T-helper 2 cell (primary cell): ENCODE measurements at places on chromosomes 1 and 21.

DNA sequence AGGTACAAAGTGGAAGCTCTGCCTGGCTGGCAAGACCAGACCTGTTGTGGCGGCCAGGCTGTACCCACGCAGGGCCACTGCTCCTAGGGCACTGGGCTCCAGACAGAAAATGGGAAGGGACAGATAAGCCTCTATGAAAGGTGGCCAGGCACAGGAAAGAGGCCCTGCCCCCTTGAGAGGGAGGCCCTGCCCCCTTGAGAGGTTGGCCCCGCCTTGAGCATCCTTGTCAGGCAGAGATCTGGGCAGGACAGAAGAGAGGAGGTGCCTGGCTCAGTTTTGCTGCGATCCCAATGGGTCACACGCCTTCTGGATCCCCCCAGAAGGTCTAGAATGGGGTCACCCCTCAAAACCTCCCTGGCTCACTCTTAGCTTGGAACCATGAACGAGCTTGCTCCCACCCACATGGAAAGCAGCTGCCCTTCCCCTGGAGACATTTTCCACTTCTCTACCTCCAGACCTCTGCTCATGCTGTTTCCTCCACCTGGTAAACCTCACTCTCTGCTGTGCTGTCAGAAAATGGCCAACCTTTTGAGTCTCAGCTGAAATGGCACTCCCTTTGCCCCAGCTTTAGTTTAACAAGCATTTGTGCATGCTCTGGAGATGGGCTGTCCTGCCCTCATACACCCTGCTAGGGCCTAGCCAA, 17.5 kb upstream of the ECE1 start:
- DNase-seq, result no peak

GRCh38 chr1:71625004-71625403, 544.2 kb upstream of the ZRANB2 start:
- no peak for DNase-seq

GRCh38 chr1:200022239-200022804, 5.2 kb upstream of the NR5A2 start:
- no peak for DNase-seq

DNA sequence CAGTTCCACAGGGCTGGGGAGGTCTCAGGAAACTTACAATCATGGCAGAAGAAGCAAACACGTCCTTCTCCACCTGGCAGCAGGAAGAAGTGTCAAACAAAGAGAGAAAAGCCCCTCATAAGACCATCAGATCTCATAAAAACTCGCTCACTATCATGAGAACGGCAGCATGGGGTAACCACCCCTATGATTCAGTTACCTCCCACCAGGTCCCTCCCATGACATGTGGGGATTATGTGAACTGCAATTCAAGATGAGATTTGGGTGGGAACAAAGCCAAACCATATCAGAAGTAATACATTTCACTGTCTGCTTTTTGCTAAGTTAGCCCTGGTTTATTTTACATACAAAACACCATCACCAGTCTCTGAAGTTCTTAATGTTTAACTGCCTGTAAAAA, 68.5 kb downstream of the RBM11 start:
- no peak for DNase-seq

- DNase-seq, result peak; percentile 46
These were observed 9.1 kb upstream of the PCNX2 start for GRCh38 chr1:233304489-233305102.

GRCh38 chr1:9553736-9554144, 14.5 kb downstream of the SLC25A33 start:
- no peak for DNase-seq

DNA sequence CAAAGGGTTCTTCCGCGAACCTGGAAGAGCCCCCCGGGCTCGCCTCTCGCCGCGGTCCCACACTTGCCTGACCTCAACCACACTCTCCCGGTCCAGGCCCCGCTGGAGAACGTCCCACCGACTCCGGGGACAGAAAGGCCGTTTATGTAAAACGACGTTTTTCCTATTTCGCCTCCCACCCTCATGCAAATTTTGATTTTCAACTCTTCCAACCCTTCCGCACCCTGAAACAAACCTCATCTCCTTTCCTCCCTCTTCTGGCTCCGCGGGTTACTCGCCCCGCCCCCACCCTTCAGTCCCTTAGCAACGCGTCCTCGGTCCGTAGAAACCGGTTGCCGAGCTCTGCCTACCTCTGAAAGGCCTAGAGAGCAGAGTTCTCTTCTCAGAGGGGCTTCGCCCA, at the start of gene C1orf141:
C1orf141 (minus strand) TSS at position 276 of the 400 bp plus-strand sequence. CDS start 7,730 bp downstream, outside the sequence.
- no peak for DNase-seq

GRCh38 chr1:115237023-115237422, 101.0 kb downstream of the NGF start:
- DNase-seq, result no peak

DNA sequence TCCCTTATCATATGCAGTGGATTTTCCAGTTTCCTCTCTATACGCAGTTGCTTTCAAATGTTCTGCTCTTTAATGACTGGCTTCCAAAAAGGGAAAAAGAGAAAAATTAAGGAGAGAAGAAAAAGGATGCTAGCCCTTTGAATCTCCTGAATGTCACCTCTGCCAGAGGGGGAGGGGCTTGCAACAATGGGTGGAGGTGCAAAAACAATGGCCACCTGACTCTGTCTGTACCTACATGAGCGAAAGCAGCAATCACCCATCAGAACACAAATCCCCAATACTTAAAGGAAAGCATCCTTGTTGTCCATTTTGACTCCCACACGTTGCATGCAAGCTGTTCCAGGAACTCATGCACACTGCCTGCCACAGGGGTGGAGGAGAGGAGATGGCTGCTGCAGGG, 61.2 kb downstream of the CCDC30 start:
- DNase-seq, result no peak

GRCh38 chr1:34771573-34772371, 9.2 kb upstream of the GJB3 start:
- no peak for DNase-seq

DNA sequence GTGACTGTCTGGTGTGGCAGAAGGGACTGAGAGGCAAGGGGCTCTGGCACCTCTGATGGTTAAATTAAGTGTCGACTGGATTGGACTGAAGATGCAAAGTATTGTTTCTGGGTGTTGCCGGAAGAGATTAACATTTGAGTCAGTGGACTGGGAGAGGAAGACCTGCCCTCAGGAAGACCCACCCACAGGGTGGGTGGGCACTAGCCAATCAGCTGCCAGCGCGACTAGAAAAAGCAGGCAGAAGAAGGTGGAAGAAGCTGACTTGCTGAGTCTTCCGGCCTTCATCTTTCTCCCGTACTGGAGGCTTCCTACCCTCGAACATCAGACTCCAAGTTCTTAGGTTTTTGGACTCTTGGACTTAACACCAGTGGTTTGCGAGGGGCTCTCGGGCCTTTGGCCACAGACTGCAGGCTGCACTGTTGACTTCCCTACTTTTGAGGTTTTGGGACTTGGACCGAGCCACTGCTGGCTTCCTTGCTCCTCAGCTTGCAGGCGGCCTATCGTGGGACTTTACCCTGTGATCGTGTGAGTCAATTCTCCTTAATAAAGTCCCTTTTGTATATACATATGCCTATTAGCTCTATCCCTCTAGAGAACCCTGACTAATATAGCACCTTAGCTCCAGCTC, 79.6 kb downstream of the KAZN start:
- DNase-seq, result no peak

- DNase-seq, result no peak
These were observed 12.7 kb upstream of the EIF4G3 start for GRCh38 chr1:21189421-21189820.

DNA sequence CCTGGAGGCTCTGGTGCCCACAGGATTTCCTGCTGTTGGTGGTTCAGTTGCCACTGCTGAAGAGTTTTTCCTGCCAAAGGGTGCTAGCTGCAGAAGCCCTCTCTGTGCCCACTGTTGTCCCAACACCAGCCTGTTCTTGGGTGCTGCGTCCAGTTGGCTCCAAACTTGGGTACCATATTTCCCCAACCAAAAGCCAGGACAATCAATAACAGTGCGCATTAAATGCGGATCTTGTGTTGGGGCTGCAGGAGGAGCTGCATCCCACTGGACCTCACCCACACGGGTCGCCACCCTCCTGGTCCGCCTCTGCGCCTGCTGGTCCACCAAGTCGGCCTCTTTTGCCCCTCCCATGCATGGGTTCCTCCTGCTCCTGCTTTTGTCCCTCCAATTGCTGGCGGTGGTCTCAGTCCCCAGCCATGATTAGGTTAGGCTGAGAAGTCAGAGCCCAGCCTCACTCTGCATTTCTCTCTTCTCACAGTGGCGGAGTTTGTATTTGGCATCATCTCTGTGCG, 9.8 kb downstream of the ABCG1 start:
- DNase-seq, result no peak

- no peak for DNase-seq
These were observed 36.7 kb downstream of the MAPKAPK2 start for GRCh38 chr1:206721454-206721853.

- no peak for DNase-seq
These were observed 108.6 kb upstream of the COP1 start for GRCh38 chr1:176315519-176316220.

DNA sequence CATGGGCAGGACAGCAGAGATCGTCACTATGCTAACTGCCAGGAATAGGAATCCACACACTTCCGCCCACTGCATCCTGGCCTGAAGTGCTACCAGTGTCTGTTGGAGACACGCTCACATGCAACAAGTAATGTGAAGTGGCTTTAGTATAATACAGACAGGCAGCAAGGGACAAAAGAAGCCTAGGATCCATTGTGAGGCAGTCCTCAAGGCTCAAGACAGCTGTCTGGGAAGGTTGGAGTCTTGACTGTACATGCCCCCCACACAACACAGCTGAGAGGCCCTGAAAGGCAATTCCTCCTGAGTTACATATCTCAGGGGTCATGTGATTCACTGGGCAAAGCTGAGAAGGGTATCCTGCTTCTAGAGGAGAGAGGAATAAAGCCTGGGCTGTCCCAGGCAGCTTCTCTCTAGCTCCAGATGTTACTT, 39.9 kb upstream of the CD1D start:
- DNase-seq, result no peak

- DNase-seq, result no peak
These were observed 3.2 kb downstream of the ATP1B1 start for GRCh38 chr1:169109561-169110134.

DNA sequence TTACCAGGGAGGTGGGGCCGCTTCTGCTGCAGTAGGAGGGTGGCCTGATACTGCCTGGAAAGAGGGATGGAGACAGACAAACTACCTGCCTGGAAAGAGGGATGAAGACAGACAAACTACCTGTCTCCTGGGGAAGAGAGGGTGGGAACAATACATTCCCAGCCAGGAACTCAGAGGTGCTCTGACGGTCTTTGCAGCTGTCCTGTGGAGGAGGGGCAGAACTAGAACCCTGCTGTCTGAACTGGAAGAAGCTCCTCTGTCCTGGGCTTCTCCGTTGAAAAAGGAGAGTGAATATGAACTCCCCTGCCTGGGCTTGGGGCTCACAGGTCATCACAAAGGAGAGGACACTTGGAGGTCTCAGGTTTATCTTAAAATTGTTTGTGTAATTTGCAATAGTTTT, 40.3 kb upstream of the ETV3 start:
- no peak for DNase-seq

GRCh38 chr1:202221911-202222909, 28.6 kb downstream of the LGR6 start:
- no peak for DNase-seq

GRCh38 chr1:147292631-147293251, 50.3 kb downstream of the CHD1L start:
- no peak for DNase-seq

GRCh38 chr1:160365325-160365724, 1.5 kb upstream of the NHLH1 start:
- DNase-seq, result no peak

DNA sequence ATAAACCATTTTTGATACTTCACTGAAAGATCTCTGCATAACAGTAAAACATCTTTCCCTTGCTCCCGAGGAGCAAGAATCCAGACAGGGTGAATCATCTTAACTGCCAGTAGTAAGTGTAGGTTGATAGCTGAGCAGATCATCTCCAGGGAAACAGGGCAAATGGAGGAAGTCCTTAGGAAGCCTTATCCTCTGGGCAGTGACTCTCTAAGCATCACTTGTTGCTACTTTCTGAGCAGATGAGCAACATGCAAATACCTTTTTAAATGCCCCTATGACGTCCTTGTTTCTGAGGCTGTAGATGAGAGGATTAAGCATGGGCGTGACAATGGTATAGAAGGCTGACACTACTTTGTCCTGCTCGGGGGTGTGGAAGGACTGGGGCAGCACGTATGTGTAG, 8.9 kb downstream of the OR2T11 start:
- no peak for DNase-seq

GRCh38 chr1:46394872-46395465, 852 bp downstream of the FAAH start:
- no peak for DNase-seq

GRCh38 chr1:41003127-41003639, 18.3 kb downstream of the SLFNL1 start:
- DNase-seq, result no peak

DNA sequence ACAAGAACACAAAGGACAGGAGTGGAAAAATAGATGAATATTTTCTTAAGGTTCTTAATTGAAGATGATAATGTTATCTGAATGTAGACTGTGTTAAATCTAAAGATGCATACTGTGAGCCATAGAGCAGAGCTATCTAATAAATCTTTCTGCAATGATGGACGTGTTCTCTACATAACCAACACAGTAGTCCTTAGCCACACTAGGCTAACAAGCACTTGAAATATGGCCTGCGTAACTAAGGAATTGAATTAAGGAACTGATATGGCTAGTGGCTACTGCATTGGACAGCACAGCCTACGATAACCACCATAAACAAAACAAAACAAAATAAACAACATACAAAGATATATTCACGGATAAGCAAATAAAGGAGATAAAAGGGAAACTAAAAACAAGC, 181.3 kb downstream of the LYPLAL1 start:
- no peak for DNase-seq
